ENCODE measurements at places on chromosomes 12 and 14. TPM values are rescaled to one million over a fixed set of nuclear protein-coding genes. Genes with fewer than 3 reads are reported as not detected.
A peak's percentile ranks its signal among the peaks of the same experiment; 100 is the strongest.

EML1 gene
- total RNA-seq = 47.7 TPM

RNASE7 gene
- not detected for total RNA-seq

GZMB gene
- total RNA-seq = not detected

FZD10 gene
- total RNA-seq = 0.81 TPM

TMTC2 gene
- 25.5 TPM for total RNA-seq

RBM19 gene
- 28.7 TPM for total RNA-seq

ARHGEF40 gene
- total RNA-seq = 46.0 TPM

DNA sequence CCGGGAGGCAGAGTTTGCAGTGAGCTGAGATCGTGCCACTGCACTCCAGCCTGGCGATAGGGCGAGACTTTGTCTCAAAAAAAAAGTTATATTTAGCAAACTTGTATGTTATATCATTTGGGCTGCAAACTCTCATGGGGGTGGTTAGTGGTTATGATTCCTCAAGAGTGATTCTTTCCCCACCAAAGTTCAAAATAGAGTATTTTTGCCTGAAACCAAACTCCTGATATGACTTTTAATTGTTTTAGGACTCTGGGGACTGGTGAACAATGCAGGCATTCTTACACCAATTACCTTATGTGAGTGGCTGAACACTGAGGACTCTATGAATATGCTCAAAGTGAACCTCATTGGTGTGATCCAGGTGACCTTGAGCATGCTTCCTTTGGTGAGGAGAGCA lies 18.6 kb downstream of the HSD17B6 start:
- no peaks in the 10 kb centered on the region for H3K36me3 ChIP-seq
- H3K4me3 ChIP-seq = no peak overlapping the region
- no peak overlapping the region for H3K27ac ChIP-seq
- no peak for DNase-seq

DNA sequence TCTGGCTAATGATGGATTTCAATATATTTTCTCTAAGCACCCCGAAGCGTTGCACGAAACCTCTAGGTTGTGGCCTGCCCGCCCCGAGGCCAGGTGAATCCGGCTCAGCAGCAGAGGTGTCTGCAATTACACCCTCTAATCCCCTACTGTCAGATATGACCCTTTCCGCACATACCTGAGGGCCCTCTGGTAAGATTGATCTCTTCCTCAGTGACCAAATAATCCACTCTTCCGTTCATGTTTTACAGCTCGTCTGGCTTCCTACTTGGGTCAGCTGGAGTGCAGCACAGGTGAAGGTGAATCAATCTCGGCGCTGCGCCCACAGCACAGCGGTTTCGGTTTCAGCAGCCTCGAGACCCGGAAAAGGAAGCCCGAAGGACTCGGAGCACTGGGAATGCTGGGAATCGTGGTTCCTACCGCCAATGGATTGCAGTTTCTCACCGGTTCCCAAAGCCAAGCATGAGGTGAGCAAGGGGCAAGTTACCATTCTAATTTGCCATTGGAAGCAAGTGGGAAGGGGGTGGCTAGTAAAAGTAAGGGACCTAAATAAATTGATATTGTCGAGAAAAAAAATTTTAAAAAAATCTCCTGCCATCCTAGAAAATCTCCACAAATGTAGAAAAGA lies at the start of gene SYNJ2BP:
Gene SYNJ2BP (minus strand): TSS at position 366 of the 625 bp plus-strand sequence. CDS start 127 bp downstream, at position 239.
- peak within 1 kb of the TSS; percentile 84 for H3K4me3 ChIP-seq
- no peaks in the 10 kb centered on the region for H3K27me3 ChIP-seq
- peaks cover 8% of the 10 kb centered on the region for H3K4me1 ChIP-seq
- H3K36me3 ChIP-seq = no peaks in the 10 kb centered on the region

- H3K27me3 ChIP-seq = no peaks in the 10 kb centered on the region
- no peaks in the 10 kb centered on the region for H3K4me1 ChIP-seq
- DNase-seq = no peak
- H3K4me3 ChIP-seq = no peak overlapping the region
- H3K27ac ChIP-seq = no peak overlapping the region
Observed at GRCh38 chr14:83870546-83871270, 1659.2 kb upstream of the FLRT2 start.

- no peak for DNase-seq
- no peaks in the 10 kb centered on the region for H3K36me3 ChIP-seq
- no peak overlapping the region for H3K4me3 ChIP-seq
- peaks cover 4% of the 10 kb centered on the region for H3K4me1 ChIP-seq
- H3K27me3 ChIP-seq = no peaks in the 10 kb centered on the region
Observed at GRCh38 chr14:21061347-21061668, 3.7 kb downstream of the RNASE8 start.

GRCh38 chr12:114847441-114848035 lies 163.6 kb upstream of the TBX3 start:
- no peak overlapping the region for H3K27ac ChIP-seq
- H3K36me3 ChIP-seq = no peaks in the 10 kb centered on the region
- DNase-seq = no peak
- peaks cover 3% of the 10 kb centered on the region for H3K4me1 ChIP-seq

DNA sequence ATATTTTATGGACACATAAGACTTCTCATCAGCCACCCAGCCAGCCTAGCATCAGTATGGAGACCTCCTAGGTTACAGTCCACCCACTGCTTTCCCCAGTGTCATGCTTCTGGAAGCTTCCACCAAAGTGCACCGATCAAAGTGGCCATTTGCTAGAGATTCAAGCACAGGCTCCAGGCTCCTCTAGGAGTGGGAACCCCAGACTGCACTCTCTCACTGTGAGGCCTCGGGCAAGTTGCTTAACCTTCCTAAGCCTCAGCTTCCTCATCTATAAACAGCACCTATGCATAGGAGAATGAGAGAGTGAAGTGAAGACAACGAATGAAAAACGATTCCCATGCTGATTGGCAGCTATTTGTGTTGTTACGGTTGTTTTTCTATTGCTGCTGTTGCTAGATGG lies 94.4 kb downstream of the DICER1 start:
- H3K4me1 ChIP-seq = no peaks in the 10 kb centered on the region
- H3K27me3 ChIP-seq = no peaks in the 10 kb centered on the region
- no peaks in the 10 kb centered on the region for H3K36me3 ChIP-seq
- DNase-seq = no peak

DNA sequence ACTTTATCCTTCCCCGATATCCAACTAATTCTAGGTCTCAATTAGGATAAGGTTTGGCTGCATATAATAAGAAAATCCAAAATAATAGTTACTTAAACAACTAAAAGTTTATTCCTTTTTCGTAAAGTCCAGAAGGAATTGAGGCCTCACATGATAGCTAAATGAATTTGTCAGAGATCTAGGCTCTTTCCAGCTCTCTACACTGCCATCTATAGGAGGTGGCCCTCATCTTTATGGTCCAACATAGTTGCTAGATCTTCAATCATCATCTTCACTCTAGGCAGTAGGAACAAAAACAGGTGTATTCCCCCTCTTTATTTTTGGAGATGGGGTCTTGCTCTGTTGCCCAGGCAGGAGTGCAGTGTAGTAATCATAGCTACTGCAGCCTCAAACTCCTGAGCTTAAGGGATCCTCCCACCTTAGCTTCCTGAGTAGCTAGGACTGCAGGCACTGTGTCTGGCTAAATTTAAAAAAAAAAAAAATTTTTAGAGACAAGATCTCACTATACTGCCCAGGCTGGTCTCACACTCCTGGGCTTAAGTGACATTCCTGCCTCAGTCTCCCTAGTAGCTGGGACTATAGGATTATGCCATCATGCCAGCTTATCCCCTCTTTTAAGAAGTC lies 46.5 kb upstream of the SAV1 start:
- no peaks in the 10 kb centered on the region for H3K36me3 ChIP-seq
- no peaks in the 10 kb centered on the region for H3K4me1 ChIP-seq
- no peak overlapping the region for H3K4me3 ChIP-seq
- H3K27me3 ChIP-seq = no peaks in the 10 kb centered on the region
- peak; percentile 31 for DNase-seq

Data from neural progenitor cell (in vitro differentiated cells).